NCI-H345 (cell line): ENCODE measurements at places on chromosomes 4 and X.

DNA sequence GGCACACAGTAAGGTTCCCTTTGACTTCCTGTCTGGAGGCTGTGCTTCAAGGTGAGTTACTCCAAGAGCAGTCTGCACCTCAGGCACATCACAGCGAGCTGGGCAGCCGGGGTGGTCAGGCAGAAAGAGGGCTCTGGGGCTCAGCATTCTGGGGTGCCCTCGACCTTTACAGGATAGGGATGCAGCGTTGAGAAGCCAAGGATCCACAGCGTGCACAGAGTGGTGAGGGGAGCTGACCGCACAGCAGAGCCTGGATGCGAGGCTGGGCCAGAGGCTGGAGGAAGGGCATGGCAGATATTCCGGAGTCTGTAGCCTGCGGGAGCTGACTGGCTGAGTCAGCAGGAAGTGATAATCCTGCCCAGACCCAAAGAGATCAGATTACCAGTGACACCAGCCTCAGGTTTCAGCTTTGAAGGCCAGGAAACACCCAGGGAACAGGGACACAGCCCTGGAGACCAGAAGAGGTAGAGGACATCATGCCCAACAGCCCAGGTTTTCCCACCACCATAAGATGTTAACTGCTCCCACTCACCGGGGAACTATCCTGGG, 38.4 kb upstream of the PDLIM3 start:
- DNase-seq = no peak

DNA sequence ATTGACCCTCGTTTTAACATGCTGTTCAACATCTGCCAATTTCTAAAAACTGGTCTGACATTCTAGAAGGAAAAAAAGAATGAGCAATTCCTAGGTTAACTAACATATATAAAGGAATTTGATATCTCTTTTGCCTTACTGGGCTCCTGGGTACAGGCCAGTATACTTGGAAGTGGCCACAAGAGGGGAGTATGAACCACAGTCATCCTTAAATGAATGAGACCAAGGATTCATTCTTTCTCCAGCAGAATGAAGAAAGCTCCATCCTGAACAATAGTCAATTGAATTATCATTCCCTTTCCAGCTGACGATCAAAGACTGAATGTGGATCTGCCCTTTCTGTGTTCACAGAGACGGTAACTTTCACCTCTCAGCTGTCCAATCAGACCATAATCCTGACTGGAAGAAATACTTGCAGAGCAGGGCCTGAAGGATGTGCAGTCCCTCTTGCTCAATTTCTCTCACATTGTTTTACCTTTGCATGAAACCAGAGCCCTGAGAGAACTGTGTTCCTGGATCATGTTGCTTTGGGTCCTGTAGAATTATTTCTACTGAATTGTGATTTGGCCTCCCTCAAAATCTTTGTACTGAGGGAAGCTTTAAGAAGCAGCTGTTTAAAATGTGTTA, 14.8 kb upstream of the SPARCL1 start:
- no peak for DNase-seq

DNA sequence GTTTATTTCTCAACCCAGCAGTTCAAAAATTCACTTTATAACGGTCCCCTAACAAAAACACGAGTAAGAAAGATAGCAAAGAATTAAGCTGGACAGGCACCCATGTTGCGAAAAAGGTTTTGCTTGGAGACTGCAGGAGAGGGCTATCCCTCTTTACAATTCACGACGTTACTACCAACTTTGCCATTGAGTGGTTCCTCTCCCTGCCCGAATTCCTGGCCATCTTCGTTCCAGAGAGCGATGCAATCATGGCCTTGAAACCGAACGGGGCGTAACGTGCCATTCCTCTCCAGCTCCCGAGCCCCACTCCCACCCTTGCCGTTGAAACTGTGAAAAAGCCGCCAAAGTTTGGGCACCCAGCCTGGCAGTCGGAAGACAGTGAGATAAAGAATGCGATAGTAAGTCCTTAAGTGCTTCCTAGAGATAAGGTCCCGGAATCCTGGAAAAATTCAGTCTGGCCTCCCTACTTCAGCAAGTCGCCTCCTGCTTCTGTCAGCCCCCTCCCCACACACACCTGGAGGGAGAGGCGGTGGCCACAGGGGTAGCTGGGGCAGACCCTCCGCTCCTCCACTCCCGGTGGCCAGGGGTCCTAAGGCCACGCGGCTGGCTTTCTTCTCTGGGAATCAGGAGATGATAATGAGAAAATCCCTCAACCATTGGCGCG, 65.2 kb downstream of the FBXO8 start:
- DNase-seq = no peak

- no peak for DNase-seq
Observed at GRCh38 chrX:24343719-24344118, 16.7 kb upstream of the SUPT20HL1 start.

GRCh38 chr4:9987749-9988362, 33.4 kb downstream of the SLC2A9 start:
- DNase-seq = no peak

DNA sequence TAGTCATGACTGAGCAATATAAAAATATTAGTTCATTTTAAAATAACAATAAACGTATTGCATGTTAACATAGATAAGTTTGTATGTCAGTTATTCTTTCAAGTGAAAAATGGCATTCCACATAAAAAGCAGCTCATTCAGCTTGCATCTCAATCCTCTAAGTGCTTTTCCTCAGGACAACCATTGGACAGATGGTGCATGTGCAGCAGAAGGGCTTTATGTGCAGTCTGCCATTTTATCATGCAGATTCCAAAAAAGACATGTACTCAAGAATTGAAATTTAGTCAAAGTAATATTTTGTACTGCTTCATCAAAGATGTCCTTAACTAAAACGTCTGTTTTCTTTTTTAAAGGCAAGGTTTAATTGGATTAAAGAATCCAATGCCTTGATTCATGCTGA, 93.4 kb downstream of the RS1 start:
- DNase-seq = no peak

DNA sequence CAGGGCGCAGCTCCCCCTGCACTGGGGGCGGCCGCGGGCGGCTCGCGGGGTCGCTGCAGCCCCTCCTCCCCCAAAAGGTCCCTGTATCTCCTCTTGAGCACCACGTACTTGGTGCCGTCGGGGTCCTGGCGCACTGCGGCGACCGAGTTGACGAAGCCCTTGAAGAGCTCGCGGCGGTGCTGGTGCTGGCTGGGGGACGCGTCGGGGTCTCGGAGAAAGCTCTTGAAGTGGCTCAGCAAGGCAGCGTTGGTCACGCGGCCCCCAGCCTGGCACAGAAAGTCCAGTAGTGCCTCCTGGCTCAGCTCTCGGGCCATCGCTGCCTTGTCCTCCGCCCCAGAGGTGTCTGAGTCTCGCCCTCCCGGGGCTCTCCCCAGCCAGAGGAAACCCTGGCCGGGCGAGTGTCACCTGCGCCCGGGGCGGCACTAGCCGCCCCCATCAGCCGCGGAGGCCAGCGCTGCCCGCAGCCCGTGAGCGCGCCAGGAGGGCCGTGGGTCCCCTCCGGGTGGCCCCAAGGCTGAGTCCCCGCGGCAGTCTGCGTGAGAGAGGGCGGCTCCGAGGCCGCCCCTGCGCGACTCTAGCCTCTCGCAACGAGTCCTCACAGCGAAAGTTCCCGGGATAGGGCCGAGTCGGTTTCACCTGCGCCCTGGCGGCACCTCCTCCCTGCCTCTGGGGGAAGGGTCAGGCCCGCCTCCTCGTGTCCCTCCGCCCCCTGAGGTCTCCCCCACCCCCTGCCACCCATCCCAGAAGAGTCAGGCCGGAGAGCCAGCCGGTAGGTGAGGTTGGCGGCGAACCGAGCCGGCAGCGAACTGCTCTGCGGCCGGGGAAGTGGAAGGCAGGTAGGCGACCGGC, at the start of gene SOWAHB:
TSS of gene SOWAHB (minus strand) at position 609 of the 849 bp plus-strand sequence. CDS start at position 314, 295 bp downstream.
- DNase-seq = peak; percentile 77

GRCh38 chr4:23268072-23268771, 575.5 kb downstream of the GBA3 start:
- DNase-seq = no peak

GRCh38 chr4:149409146-149409545, 406.5 kb downstream of the IQCM start:
- no peak for DNase-seq

DNA sequence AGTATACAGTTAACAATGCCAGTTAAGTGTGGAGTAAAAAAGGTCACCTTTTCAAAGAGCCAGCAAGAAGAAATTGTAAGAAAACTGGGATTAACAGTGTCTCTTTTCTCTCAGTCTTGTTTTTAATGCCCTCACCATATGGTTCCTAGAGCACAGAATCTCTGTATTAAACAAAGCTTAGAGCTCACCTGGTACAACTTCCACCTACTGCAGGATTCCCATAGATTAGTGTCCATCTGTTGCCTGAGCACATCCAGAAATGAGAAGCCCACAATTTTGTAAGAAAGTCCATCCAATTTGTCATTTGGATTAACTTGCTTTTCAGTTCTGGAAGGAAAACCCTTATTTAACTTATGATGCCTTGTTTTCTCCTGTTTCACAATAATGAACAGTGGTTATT, 1037.1 kb downstream of the STPG2 start:
- no peak for DNase-seq

GRCh38 chr4:15690020-15690809, 8.6 kb downstream of the FAM200B start:
- DNase-seq = no peak

GRCh38 chr4:126604268-126604867, 1028.4 kb upstream of the INTU start:
- peak; percentile 23 for DNase-seq

DNA sequence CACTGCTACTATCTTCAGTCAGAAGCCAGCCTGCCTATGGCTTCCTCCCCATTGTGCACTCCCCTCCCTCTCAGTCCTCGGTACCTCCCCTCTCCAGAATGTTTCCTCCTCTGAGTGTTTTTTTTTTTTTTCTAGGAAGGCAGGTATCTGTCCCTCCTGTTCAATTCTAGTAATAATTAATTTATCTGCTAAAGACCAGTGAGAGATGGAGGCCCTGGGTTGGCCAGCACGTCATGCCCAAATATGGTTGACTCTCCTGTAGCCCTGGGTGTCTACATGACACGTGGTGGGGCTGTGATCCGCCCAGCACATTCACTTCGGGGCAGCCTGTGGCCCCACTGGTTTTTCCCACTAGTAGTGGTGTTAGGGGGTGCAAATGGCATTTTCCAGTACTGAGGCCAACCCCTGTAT, 1.8 kb downstream of the FLNA start:
- DNase-seq = no peak

GRCh38 chr4:143351149-143351691, 14.5 kb downstream of the GAB1 start:
- DNase-seq = no peak

GRCh38 chrX:136032370-136032769, 47.1 kb downstream of the SLC9A6 start:
- DNase-seq = no peak

- no peak for DNase-seq
Observed at GRCh38 chrX:115533485-115533884, 27.5 kb upstream of the PLS3 start.

GRCh38 chr4:22336822-22337221, 179.0 kb downstream of the ADGRA3 start:
- no peak for DNase-seq

GRCh38 chr4:12110627-12111026, 681.9 kb upstream of the HS3ST1 start:
- DNase-seq = no peak

GRCh38 chr4:152356428-152357034, 179.4 kb downstream of the FBXW7 start:
- no peak for DNase-seq

DNA sequence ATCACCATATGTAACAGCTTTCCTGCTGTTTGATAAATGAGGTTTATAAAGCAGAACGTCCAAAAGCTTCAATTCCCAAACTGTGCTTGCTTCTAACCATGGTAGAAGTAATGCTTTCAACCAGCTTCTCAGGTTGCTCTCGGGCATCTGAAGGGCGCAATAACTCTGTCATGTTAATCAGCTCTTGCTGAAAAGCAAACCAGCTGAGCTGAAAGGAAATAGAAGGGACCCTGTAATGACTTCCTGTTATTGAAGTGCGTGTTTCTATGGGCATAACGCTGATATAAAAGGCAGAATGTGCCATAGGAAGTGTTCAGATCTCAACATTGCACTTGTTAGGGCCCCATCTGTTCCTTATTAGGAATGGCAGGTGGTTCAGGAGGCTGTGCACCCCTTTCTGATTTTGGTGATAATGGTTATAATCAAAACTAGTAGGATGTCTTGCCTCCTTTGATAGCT, 21.2 kb downstream of the HERC3 start:
- DNase-seq = peak; percentile 12

- DNase-seq = no peak
Observed at GRCh38 chr4:7978489-7978888, 38.8 kb upstream of the AFAP1 start.

- no peak for DNase-seq
Observed at GRCh38 chrX:56564921-56565840, 1.8 kb downstream of the UBQLN2 start.

DNA sequence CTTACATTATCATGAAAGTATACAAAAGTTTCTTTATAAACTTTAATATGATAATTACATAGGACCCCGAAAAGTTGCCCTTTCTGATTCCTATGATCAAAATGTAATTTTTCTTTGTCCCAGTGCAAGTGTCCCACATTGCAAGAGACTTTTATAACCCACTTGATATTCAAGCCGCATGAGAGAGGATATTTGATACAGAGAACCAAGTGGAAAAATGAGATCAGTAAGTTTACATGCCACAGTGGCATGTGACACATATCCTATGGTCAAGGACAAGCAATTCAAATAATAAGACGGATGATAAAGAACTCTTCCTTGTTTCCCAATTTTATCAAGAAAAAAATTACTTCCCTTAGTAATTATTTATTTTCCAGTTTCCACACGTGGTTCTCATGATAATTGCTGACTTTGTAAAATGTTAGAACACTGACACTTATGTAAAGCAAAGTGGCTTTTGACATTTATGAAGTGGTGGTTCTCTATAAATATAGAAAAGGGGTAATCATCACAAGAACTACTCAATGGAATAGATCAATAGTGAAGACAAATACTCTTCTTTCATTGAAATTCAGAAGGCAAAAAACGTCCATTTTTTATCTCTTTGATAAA, 273.7 kb upstream of the NOCT start:
- DNase-seq = no peak

DNA sequence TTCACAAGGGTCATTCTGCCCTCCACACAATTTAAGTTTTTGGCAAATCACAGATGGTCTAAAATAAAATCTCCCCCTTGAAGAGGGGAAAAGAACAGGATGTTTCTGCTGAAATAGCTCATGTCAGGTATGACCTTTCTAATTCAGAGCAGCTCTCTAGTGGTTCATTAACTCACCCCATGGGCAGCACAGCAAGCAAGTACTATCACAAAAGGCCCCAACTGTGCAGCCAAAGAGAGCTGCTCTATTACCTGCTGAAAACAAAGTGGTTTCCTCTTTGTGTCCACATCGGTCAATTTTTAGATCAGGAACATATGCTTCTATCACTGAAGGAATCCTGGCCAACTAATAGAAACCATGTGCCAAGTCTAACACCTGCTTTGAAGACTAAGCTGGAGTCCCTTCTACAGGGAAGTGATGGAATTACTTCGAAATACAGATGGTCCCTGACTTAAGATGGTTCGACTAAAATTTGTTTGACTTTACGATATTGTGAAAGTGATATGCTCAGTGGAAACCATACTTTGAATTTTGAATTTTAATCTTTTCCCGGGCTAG, 164.3 kb downstream of the ENOX2 start:
- DNase-seq = peak; percentile 24

- DNase-seq = no peak
Observed at GRCh38 chr4:61301271-61301670, 101.1 kb downstream of the ADGRL3 start.

- DNase-seq = no peak
Observed at GRCh38 chr4:173518425-173519102, 11.5 kb downstream of the HAND2 start.
